ENCODE measurements at places on chromosomes 16 and 17.

- peak; percentile 78 for DNase-seq
Observed at GRCh38 chr17:51000835-51001638, 119.6 kb downstream of the SPAG9 start.

GRCh38 chr16:25189305-25189704, 27.4 kb upstream of the AQP8 start:
- no peak for DNase-seq

DNA sequence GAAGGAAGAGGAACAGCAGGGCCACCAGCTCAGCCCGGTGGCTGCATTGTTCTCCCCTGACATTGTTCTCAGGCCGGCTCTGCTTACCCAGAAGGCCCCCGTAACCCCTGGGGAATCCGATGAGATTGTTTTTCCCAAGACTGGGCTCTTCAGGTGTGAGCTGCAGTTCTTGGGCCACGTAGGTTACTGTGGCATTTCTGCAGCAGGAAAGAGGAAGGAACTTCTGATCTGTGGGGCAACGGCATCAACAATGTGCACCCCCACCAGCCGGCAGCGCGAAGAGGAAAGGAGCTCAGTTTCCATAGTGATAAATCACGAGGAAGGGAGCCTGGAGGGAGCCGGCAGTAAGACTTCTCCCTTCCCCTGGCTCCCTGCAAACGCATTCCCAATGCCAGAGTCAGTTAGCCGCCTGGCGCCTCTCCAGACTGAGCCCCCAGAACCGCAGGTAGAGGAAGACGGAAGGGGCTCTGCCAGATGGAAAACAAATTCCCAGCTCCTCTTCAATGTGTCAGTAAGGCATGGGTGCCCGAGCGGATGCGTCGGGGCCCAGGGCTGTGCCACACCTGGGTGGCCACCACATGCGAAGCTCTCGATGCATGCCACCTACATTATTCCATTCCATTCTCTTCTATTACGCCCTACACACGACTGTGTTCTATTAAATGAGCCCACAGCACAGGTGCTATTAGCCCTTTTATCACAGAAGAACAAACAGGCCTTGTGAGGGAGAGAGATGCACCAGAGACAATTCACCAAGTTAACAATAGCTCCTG, 21.5 kb upstream of the PECAM1 start:
- DNase-seq = peak; percentile 29

DNA sequence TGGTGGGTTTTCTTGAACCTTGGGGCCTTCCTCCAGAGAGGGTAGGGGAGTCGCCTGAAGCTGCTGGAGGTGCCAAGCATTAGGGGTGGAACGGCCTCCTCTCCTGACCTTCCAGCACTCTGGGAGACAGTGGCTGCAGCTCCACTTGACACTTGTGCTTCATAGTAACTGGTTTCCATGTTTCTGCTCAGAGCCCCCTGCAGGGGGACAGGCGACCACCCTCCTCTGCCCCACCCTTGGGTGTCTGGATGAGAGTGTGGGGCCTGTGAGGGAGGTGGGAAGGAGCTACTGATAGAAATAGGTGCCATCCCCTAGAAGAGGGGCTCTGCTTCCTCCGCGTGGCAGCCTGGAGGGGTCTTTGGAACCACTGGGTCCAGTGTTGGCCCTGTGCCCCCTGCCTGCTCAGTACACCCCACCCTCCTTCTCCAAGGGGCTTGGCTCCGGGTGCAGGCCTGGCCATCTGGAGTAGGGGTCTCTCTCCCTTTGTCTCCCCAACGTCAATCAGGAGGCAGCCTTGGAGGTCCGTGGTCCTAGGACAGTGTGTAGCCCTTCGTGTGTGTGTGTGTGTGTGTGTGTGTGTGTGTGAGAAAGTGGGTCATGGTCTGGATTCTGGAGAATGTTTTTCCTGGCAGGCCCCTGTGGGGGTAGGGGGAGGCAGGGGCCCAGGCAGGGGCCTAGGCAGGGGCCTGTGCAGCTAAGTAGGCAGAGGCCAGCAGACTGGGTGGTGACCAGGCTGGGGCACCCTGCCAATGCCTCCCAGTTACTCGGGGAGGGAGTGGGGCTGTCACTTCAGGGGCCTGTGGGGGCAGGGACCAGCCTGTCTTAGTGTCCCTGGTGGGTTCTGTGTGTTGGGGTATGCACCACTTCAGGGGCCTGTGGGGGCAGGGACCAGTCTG, 4.9 kb downstream of the LASP1 start:
- no peak for DNase-seq

DNA sequence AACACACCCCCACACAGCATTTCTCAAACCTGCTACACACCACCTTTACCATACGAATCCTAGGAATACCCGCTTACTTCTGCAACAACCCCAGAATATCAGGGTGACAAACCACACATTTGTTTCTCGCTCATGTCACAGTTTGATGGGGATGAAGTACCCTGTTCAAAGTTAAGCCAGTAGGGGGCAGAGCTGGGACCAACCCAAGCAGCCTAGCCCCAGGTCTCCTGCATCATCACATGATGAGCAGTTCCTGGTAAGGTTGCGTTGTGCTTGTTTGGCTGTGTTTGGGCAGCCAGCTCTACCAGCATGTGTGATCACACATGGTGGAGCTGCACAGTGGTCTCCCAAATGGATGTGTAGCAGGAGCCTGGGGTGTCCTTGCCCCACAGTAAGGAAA, 103.6 kb upstream of the C16orf82 start:
- no peak for DNase-seq

GRCh38 chr17:80910043-80910442, 81.6 kb upstream of the CHMP6 start:
- no peak for DNase-seq

- no peak for DNase-seq
Observed at GRCh38 chr17:38891441-38891840, 21.6 kb downstream of the LASP1 start.

DNA sequence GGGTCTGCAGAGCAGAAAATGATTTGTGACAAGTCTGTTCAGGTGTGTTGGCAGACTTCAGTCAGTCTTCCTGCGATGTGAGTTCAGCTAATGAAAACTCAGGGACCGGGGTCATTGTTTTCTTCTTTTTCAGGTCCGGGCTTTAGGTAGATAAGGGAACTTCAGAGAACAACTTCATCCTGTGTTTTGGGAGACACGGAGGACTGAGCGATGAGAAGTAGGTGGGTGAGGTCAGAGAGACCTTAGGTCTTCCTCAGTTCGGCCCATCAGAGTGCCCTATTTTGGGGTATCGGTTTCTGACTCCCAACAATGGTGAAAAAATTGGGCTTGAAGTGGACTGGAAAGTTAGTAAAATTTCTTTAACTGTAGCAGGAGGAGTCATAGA, 88.9 kb upstream of the ATF7IP2 start:
- DNase-seq = no peak

- DNase-seq = no peak
Observed at GRCh38 chr16:2026461-2027023, at the start of gene NHERF2. TSS of gene NHERF2 (plus strand) at chr16:2026902. CDS start at chr16:2027006, 104 bp downstream.

GRCh38 chr16:55839115-55839514, 6.2 kb upstream of the CES1 start:
- no peak for DNase-seq

GRCh38 chr17:30433514-30433913, 43.7 kb upstream of the GOSR1 start:
- no peak for DNase-seq

DNA sequence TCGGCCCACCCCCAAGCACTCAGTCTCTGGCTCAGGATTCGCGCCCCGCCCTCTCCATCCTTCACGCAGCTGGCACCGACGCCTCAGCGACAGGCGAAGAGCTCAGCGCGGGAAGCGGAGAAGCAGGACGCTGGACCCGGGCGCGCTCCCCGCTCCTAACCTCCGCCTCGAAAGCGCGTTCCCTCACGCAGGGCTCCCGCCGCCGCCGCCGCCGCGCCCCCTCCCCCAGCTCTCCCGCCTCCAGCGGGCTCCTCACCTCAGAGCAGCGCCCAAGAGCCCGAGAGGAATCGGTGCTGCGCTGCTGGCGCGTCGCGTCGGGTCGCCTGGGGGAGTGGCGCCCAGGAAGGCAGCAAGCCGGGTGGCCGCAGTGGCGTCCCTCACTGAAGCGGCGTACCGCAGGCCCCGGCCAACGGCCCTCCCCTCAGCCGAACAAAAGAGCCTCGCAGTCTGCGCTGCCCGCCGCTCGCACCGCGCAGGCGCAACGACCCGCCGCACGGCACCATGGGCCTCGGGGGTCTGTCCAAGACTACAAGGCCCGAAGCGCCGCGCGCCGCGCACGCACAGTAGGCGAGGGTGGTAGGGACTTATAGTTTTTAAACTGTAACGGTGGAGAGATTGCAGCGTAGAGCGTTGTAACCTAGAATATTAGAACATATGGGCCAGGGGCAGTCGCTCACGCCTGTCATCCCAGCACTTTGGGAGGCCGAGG, at the start of gene CBX1:
TSS of gene CBX1 (minus strand) at position 467 of the 709 bp plus-strand sequence. CDS start 24,474 bp downstream, outside the sequence.
- DNase-seq = peak; percentile 67

GRCh38 chr16:88888461-88889387, 22.3 kb upstream of the PABPN1L start:
- DNase-seq = no peak

DNA sequence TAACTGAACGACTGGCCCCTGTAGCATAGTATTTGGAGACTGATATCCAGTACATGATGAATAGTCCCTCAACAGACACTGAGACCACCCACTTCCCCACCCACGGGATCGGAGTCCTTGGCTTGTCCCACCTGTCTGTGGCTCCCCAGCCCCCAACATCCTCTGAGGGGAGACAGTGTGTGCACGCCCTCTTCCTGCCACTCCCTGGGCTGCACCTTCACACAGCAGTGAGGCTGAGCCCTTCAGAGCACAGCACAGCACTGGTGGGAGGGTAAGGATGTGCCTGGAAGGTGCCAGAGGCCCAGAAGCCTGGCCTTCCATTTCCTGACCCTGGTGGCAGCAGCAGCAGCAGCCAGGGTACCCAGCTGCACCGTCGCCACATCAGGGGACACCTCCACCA, 11.0 kb downstream of the DNASE1 start:
- DNase-seq = no peak

GRCh38 chr16:31696968-31697743, 169.5 kb downstream of the AHSP start:
- DNase-seq = no peak

- DNase-seq = no peak
Observed at GRCh38 chr17:80942423-80943345, 49.0 kb upstream of the CHMP6 start.

GRCh38 chr17:49454050-49454449, 39.4 kb upstream of the PHB1 start:
- DNase-seq = no peak

- no peak for DNase-seq
Observed at GRCh38 chr16:20016234-20016633, 57.5 kb downstream of the GPR139 start.

DNA sequence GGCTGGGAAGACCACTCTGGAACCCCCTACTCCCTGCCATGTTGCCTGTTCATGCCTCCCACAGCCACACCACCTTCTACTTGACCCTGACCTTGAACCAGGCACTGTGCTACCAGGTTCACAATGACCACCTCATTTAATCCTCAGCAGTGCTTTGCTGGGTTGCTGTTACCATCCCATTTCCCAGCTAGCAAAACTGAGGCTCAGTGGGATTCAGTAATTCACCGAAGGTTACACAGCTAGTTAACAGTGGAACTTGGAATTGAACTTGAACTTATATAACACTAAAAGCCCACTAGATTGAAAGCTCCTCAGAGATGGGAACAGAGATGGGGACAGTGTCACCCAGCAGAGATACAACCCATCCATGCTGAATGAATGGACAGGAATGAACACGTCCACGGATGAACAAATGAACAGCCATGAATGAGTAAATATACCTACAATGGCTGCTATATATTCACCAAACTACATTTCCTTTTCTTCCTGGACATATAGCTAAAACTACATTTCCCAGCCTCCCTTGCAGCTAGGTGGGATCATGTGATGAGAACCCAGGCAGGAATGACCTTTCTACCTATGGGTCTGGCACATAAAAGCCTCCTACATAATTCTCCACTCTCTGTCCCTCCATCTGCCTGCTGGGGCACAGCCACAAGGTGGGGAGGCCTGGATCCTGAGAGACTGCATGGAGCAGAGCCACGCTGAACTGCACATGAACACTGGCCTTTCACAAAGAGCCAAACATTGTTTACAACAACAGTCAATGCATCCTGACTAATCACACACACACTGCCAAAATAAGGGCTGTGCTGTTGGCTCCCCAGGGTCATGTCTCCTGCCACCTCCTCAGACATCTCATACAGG, 94.8 kb downstream of the RMI2 start:
- no peak for DNase-seq

GRCh38 chr17:65364438-65364837, 197.0 kb downstream of the AXIN2 start:
- no peak for DNase-seq

GRCh38 chr16:59632276-59632855, 898.2 kb upstream of the GOT2 start:
- no peak for DNase-seq

DNA sequence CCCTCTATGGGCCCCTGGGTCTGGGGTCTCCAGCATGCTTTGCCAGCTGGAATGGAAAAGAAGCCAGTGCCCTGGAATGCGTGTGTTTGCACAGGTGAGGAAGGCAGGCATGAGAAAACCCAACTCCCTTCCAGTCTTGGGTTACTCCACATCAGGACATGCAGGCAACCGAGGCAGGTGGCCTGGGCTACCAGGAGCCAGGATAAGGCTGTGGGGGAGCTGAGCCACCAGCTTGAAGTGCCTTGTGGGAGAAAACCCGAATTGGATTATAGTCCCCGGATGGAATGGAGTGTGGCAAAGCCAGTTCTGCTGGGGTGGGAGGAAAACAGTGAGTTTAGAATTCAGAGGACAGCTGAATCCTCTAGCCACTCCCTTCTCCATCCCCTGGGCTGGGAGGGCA, 7.2 kb downstream of the SRCIN1 start:
- DNase-seq = no peak

GRCh38 chr16:60166111-60166510, 1432.0 kb upstream of the GOT2 start:
- no peak for DNase-seq

GRCh38 chr17:83055911-83056582, 23.4 kb upstream of the METRNL start:
- DNase-seq = no peak

- DNase-seq = no peak
Observed at GRCh38 chr17:73956595-73957465, 246.6 kb upstream of the RPL38 start.

GRCh38 chr16:11546608-11547061, 40.1 kb downstream of the LITAF start:
- no peak for DNase-seq

DNA sequence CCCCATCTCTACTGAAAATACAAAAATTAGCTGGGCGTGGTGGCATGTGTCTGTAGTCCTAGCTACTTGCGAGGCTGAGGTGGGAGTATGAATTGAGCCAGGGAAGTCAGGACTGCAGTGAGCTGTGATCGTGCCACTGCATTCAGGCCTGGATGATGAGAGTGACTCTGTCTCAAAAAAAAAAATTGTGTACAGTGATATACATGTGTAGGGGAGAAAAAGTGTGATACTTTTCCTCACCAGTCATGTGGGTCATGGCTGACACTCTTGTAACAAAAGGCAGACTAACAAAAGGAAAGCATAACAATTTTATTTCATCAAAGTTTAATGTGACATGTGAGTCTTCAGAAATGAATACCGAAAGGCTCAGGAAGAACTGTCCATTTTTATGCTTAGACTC, 2.0 kb upstream of the ABCC12 start:
- no peak for DNase-seq

DNA sequence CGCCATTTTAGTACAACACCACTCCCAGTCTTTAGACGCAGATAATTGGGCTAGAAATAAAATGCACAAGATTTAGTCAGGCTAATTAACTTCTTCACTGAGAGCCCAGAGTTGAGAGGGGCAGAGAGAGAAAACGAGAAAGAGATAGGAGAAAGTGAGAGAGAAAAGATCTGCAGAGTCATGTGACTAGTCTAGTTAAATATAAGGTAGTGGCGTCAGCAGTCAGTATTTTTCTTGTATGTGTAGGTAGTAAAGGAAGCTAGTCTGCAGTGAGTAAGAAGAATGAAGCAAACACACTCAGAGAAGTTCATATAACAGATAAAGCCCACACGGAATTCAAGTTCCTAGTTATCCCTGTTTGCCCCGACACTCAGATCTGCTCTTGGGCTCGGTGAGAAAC, 392.6 kb upstream of the ERCC4 start:
- no peak for DNase-seq
